Upper lobe of left lung (tissue), 6 donors: ENCODE measurements at places on chromosomes 7 and 10. TPM values are rescaled to one million over a fixed set of nuclear protein-coding genes. Genes with fewer than 3 reads are reported as not detected.
A peak's percentile ranks its signal among the peaks of the same experiment; 100 is the strongest.

DNA sequence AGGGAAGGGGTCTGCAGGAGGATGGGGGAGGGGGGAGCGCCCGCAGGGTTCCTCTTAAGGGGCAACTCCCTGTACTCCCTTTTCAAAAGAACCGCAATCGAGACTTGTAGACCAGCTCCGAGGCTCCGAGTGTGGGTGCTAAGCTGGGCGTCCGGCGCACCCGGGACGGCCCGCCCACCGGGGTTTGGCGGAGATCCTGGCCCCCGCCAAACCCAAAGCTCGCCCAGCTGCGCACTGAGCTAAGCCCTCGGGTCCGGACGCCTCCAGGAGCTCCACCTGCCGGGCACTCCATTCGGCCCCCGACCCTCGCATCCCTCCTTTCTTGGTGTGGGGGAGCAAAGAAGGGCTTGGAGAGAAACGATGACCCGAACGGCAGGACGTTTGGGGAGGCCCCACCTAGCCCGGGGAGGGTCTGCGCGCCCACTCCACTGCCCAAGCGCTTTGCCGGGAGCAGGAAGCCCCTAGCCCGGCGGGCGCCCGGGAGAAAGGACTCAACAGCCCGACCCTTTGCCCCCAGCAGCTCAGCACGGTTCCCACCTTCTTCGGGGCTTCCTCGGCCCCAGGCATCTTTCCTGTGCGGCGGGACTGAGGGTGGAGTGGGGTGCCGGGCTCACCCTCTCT, 651 bp downstream of the AFAP1L2 start:
- no peaks in the 10 kb centered on the region for H3K36me3 ChIP-seq
- peak overlapping the region; percentile 14 for H3K4me3 ChIP-seq
- peak; percentile 81 for DNase-seq

DNA sequence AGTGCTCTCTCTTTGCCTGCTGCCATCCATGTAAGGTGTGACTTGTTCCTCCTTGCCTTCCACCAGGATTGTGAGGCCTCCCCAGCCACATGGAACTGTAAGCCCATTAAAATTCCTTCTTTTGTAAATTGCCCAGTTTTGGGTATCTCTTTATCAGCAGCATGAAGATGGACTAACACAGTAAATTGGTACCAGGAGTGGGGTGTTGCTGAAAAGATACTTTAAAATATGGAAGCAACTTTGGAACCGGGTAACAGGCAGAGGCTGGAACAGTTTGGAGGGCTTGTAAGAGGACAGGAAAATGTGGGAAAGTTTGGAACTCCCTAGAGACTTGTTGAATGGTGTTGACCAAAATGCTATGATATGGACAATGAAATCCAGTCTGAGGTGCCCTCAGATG, 63.8 kb upstream of the PPP1R9A start:
- no peaks in the 10 kb centered on the region for H3K36me3 ChIP-seq
- no peak overlapping the region for H3K4me3 ChIP-seq
- DNase-seq, result no peak
- H3K27me3 ChIP-seq, result no peaks in the 10 kb centered on the region
- no peaks in the 10 kb centered on the region for H3K4me1 ChIP-seq
- H3K27ac ChIP-seq, result no peak overlapping the region

Gene HELLS
- 4.0 TPM for total RNA-seq

Gene CCSER2
- total RNA-seq, result 28.7 TPM

Gene LIPJ
- total RNA-seq, result not detected

Gene SMO
- 6.0 TPM for total RNA-seq
